Germinal center (tissue), 1 donor: ENCODE measurements at places on chromosomes 3 and 15.

DNA sequence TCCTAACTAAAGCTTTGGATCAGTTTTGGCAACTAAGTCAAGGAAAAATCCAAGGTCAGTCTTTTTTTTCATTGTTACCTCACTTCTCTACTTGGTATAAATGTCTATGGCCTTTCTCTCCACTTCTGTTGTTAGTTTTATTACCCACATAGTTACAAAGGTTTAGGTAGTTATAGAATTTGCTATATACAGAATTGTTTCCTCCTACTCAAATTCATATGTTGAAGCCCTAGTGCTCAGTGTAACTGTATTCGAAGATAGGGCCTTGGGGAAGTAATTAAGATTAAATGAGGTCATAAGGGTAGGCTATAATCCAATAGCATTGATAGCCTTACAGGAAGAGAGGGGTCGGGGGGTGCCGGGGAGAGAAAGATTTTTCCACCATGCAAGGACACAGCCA lies 19.7 kb upstream of the STIMATE start:
- DNase-seq = no peak

GRCh38 chr15:76932135-76932966 lies 802 bp downstream of the RCN2 start:
- no peak for DNase-seq

DNA sequence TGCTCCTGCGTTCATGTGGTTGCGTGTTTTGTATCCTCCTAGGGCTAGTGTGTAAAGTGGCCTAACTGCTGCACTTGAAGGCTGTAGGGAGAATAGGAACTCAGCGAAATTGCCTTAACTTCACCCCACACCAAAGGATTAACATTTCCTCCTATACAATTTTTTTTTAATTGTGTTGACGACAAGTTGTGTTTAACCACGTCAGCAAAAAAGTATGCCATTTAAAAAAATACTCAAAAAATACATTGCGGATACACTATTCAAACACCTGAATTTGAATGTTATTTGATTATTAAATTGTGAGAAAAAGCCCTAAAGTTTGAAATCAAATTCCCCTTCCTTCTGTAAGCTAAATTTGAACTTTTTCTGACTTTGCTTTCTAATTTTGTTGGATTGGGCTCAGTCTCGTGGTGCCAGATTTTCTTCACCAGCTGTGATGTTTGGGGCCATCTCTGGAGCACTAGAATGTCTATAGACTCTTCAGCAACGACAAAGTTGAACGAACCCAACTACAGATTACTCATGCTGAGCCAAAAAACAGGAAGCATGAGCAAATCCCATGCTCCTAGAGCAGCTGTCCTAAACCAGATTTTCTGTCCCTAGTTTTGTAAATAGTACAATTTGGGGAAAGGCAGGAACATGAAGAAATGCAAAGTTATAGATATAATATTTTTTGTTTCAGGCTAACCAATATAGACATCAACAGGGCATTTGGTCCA lies 8.1 kb upstream of the SLC9A9 start:
- DNase-seq = no peak

DNA sequence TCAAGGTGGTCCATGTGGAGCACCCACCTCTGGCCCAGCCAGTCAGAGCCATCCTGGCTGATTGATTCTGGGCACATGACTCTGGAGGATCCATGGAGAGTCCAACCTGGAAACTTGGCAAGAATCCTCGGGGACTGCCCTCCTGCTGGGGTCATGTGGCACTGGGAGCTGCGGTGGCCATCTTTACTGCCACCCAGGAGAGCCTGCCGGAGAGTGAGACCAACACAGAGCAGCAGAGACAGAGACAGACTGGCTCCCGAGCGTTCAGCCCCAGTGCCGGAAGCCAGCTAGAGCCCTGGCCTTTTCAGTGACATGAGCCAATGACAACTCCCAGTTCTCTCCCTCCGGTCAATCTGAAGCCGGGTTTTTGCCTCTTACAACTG lies 11.5 kb upstream of the GATA2 start:
- DNase-seq = no peak

DNA sequence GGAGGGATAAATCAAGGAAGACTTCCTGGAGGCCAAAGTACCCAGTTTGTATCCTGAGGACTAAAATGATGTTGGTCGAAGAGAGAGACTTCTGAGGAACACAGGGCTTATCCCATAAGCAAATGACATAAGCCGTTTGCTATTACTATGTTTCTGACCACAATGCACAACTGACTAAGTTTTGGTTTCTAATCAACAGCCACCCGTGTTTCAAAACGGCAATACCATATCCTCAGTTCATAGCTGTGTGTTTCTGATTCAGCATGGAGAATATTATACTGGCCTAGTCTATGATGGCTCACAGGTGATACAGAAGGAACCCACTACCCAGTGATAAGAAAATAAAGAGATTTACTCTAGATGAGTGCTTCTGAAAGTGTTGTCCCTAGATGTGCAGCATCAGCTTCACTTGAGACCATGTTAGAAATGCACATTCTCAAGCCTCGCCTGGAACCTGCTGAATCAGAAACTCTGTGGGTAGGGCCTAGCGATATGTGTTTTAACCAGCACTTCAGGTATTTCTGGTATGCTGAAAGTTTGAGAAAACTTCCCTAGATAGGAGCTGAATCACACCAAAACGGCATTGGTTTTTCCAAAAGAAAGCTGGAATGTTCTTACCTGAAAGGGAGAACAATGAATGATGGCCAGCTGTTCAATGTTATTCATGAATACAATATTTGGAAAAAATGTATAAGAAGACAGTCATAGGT lies 639.7 kb upstream of the NR2F2 start:
- no peak for DNase-seq

DNA sequence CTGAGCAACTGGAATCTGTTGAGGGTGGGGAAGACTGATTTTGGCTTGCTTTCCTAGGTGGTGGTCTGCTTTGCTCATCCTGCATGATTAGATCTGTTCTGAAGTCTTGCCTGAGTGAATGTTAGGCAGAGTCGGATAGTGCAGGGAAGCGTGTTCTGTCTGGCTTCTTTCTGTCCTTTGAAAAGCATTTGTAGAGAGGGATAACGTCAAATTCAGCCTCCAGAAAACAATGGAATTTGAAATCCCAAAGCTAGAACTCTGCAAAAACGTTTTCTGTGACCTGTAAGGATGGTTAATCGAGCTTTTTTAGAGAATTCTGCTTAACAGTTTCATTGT lies 1.4 kb downstream of the GLCE start:
- DNase-seq = no peak

- DNase-seq = no peak
Measured at GRCh38 chr15:39843565-39843964, 60.9 kb upstream of the FSIP1 start.

- DNase-seq = no peak
Measured at GRCh38 chr15:39599871-39600270, 19.0 kb downstream of the THBS1 start.

DNA sequence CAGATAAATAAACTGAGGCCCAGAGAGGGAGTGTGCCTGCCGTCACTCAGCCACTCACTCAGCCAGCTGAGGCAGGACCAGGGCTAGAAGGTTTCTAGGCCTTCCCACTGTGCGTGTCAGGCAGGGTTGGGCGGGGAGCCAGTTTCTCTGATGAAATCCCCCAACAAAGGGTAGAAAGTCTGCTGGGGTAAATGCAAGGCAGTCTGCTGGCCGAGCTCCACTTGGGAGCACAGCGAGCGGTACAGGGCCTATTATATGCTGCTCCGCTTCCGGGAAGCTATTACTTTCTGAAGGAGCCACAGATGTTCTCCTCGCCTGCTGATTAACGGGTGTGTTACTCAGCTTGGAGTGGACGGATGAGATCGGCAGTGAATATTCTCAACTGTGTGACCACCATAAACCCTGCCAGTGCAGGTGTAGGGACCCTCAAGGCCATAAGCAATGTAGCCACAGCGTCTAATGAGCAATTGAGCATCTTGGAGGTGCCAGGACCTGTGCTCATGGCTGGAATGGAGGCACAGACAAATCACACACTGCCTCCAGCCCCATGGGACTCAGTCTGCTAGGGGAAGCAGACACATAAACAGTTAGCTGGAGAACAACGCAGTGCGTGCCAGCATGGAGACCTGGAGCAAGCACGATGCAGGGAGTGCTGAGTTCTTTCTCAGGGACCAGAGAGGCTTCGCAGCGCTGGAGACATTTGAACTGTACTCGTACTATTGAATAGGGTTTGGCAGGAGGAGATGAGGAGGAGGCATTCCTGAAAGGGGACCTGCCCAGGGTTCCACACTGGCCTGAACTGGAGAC lies 42.1 kb downstream of the CORO2B start:
- DNase-seq = no peak

DNA sequence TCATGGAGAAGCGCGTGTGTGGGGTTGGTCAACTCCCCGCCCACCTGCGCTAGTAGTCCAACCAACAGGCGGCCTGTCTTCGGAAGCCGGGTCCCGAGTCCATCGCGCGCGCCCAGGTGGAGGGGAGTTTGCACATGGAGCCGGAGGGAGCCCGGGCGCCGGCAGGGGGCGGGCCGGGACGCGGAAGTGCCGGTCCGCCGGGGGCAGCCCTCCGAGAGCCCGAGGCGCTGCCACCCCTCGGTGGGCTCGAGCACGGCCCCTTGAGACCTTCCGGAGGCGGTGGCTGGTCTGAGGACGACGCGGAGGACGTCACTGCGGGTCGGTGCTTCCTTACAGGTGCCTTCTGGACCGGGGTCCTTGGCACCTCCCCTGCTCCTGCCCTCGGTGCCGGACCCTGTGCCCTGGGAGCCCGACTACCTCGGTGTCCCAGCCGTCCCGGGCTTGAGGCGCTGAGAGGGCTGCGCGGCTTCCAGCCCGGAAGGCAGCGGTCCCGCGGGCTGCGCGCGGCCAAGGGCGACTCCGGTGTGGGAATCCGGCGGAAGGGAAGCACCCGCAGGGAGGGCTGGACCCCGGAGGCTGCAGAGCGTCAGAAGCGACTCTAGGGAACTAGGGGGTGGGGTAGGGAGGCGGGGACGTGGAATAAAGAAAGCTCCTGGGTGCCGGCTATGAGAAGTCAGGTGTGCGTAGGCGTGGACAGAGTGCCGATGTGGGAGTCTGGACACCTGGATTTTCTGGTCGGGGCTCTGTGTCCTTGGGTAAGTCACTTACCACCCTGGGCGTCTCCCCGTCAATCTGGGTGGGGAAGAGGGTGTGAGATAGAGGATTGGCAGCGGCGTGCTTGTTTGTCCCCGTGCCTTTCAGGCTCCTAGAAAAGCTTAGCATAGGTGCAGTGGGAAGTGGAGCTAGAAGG lies 212.3 kb downstream of the FGF12 start:
- DNase-seq = peak; percentile 8

GRCh38 chr15:90883526-90883975 lies 753 bp upstream of the FES start:
- no peak for DNase-seq

- no peak for DNase-seq
Measured at GRCh38 chr3:82311901-82312300, 550.5 kb upstream of the GBE1 start.

DNA sequence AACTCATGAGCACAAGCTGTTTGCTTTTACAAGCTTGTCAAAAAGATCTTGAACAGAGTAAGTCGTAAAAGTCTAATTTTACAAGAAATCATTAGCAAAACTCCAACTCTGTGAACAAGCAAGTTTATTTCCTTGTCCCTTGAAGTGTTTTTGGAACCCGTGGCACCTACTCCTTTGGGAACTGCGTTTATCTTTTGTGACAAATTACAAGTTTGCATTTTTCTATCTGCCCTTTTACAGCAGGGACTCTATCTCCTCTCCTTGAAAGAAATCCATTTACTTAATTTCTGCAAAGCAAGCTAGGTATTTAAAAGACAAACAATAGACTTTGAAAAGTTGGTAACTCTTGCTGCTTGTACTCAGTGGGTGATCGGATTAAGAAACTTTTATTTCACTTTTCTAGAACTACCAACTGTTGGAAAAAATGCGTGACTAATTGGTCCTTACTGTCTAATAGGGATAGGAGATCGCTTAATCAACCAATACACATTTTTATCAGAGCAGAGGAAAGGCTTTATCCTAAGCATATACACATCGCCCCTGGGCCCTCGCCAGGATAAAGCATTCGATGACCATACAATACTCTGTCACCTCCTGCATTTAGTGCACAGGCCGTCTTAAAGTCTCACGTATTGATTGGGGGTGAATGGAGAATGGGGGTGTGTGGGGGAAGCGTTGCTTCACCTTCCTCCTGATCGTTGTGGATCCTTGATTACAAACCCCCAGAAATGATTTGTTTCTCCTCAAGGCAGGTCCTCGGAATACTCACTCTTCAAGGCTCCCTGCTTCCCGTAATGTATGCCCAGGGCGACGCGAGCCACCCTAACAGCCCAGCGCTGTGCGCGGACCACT lies 1.7 kb downstream of the PRTG start:
- no peak for DNase-seq

- no peak for DNase-seq
Measured at GRCh38 chr15:50544368-50544767, 2.1 kb downstream of the USP50 start.

DNA sequence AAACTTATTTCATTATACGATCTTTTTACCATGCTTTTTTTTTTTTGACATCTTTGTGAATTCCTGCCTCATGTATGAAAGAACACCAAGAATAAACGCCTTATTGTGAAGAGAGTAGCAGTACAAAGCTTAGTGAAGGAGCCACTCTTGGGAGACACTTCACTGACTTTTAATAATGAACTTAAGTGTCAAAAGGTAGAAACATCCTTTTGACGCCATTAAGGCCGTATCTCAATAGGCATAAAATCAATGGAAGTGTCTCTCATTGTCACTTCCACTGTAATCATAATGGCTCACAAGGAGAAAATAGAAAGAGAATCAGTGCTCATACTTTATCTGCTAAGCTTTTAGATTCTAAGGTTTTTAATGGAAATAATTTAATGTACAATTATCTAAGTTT lies 657.8 kb downstream of the DIPK2A start:
- no peak for DNase-seq

- no peak for DNase-seq
Measured at GRCh38 chr3:18300916-18301315, 124.2 kb downstream of the SATB1 start.

- no peak for DNase-seq
Measured at GRCh38 chr15:36429707-36430106, 149.7 kb upstream of the CDIN1 start.

GRCh38 chr3:194775266-194775665 lies 89.6 kb downstream of the FAM43A start:
- no peak for DNase-seq

- no peak for DNase-seq
Measured at GRCh38 chr3:183008303-183008702, 28.0 kb upstream of the DCUN1D1 start.

DNA sequence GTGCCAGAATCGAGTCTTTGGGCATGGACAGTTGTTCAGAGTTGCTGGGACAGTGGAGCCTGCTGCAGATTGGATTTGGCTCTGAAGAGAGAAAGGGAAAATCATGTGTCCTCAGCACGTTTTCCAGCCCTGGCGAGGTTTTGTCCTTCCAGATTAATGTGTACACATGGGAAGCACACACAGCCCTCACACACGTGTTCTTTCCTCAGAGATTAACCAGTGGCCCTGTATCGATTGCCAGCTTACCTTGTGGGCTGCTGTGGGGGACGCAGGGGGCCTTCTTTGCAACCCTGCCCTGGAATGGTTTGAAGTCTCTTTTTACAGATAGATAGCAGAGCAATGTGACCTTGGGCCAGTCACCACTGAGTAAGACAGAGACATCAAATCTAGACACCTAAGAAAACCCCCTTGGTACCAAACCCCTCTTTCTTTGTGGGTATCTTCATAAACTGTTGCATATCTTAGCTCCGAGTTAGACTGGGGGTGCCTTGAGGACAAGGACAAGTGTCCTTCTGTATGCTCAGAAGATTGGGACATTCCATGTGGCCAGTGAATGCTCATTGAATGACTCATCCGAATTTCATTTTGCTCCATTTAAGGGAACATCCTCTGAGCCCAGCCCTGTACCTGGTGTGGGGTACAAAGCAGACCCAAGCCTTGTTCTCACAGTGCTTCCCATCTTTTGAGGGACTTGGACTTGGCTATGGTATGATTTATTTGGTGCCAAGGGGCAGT lies 48.0 kb downstream of the SMAD6 start:
- DNase-seq = no peak
